ENCODE measurements at places on chromosomes 1 and 21.
A peak's percentile ranks its signal among the peaks of the same experiment; 100 is the strongest.

GRCh38 chr1:226506921-226507320 lies 41.6 kb upstream of the STUM start:
- no peak for DNase-seq

- no peak for DNase-seq
Measured at GRCh38 chr1:215166886-215167285, 84.3 kb downstream of the KCNK2 start.

DNA sequence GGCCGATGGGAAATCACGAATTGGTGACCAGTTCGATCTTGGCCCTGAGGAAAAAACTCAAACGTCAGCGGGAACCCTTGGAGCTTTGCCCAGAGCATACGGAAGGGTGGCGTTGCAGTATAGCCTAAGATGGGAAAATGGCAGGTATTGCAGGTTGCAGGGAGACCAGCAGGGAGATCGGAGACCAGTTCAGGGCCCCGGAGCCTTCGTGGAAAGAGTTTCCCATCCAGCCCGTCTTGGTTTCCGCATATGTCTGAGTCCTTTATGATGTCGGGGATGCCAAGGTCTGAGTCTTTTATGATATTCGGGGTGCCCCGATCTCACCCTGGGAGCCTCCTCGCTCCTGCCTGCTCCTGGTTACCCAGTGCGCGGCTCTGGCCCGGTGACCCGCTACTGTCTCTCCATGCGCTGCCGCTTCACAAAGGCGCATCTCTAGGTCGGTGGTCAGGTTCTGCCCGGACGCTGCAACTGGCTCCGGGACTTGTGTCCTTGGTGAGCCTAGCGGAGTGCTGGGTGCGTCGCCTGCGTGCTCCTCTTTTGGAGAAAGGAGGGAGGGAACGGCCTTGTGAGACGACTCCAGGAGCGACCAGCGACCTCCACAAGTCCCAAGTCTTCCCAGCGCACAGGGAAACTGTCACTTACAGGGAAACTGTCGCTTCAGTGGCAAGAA lies 94.2 kb downstream of the PRKAB2 start:
- no peak for DNase-seq

DNA sequence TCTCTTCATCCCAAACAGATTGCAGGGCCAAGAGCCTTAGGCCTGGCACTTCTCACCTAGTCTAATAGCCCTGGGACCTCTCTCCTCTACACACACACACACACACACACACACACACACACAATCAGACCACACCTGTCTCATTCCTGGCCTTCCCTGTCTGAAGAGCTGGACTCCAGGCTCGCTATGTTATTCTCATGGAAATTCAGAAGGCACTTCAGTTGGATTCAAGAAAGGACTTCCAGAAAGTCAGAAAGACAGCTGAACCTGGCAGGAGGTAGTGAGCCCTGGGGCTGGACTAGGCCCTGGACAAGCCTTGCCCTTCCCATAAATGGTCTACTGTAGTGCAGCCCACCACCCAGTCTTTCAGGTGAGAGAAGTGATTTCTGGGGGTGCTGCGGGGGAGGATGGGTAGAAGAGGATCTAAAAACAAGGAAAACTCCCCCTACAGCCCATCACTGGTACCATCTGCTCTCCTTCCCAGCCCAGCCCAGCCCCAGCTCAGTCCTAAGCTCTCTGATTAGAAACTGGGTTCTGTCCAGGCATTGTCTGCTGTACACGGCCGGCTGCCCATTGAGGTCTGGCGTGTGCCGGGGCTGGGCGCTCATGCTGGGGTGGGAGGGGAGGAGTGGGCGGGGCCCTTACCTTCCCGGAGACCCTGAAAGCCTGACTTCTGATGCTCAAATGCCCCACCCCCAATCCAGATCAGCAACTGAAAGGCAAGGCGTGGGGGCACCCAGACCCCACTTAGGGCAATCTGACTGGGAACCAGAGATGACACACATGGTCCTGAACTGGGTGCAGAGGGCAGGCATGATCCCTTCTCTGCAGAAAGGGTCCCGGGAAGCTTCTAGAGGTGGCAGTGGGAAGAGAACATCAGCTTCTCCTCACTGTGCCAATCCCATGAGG lies 2.5 kb downstream of the KIF21B start:
- DNase-seq: no peak

DNA sequence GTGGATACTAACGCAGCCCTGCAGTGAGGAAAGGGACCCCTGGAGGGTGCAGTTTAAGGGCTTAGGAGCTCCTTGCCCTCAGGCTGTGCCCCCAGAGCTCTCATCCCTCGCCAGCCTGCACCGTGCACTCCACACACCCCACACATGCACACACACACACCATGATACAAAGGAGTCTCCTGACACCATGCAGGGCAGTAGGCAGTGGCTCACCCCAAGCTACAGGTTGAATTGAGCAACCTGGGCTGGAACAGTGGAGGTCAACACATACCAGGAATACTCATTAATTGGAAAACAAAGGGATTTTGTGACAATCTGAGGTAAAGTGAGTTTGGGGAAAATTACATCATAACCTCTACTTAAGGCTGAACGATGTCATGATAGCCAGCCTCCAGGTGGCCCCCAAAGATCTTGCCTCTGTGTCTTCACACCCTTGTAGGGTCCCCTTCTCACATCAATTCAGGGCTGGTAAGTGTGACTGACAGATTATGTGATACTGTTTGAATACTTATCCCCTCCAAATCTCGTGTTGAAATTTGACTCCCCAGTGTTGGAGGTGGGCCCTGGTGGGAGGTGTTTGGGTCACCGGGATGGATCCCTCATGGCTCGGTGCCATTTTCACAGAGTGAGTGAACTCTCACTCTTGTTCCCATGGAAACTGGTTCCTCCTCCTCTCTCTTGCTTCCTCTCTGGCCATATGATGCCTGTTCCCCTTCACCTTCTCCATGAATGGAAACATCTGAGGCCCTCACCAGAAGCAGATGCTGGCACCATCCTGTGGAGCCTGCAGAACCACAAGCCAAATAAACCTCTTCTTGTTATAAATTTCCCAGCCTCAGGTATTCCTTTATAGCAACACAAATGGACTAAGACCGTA lies 111.0 kb upstream of the RAB4A start:
- no peak for DNase-seq

DNA sequence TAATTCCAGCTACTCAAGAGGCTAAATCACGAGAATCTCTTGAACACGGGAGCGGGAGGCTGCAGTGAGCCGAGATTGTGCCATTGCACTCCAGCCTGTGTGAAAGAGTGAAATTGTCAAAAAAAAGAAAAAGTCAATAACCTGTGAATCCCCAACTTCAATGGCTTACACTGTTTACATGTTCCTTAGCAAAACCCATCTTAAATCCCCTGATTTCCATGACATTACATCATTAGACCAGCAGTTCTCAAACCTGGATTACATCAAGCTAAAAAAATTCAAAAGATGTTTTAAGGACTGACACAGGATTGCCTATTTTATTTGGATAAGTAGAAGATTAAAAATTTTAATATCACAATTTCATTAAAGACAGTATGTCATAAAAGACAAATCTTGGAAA lies 12.4 kb downstream of the GPBP1L1 start:
- DNase-seq: no peak

DNA sequence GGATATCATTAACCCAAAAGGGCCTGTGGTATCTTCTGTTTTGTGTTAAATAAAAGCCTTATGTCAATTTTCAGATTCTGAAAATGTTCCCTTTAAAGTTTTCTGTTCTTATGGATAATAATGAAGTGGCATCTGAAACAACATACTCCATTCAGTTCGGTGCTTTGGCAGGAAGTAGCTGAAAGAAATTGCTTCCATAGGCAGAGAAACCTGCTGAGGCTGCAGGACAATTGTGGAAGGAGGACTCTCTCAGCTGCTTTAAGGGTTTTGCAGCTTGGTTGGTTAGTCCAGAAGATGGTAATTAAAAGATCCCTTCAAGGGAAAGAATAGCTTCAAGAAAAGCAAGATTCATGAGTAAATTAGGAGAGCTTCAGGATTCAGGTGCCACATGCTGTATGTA lies 30.5 kb upstream of the NRIP1 start:
- no peak for DNase-seq

DNA sequence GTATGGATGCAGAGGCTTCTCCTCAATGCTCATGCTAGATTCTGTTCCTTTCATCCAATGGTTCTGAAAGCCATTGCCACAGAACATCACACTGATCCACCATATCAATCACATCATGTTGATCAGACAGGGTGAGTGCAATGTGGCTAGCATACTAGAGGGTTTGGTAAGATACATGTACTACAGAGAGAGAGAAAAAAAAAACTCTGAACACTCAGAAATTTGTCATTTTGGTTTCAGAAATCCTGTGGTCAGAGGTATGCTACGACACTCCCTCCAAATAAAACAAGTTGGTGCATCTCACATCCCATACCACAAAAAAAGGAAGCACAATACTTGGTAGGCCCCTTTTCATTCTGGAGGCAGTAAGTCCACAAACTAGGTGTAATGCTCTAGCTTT lies 35.4 kb downstream of the OR10J1 start:
- DNase-seq: no peak

- no peak for DNase-seq
Measured at GRCh38 chr1:201914456-201915235, 25.9 kb downstream of the SHISA4 start.

GRCh38 chr1:6454856-6455751 lies 10.9 kb downstream of the TNFRSF25 start:
- no peak for DNase-seq

GRCh38 chr1:103024051-103024450 lies 84.3 kb downstream of the COL11A1 start:
- DNase-seq: no peak

DNA sequence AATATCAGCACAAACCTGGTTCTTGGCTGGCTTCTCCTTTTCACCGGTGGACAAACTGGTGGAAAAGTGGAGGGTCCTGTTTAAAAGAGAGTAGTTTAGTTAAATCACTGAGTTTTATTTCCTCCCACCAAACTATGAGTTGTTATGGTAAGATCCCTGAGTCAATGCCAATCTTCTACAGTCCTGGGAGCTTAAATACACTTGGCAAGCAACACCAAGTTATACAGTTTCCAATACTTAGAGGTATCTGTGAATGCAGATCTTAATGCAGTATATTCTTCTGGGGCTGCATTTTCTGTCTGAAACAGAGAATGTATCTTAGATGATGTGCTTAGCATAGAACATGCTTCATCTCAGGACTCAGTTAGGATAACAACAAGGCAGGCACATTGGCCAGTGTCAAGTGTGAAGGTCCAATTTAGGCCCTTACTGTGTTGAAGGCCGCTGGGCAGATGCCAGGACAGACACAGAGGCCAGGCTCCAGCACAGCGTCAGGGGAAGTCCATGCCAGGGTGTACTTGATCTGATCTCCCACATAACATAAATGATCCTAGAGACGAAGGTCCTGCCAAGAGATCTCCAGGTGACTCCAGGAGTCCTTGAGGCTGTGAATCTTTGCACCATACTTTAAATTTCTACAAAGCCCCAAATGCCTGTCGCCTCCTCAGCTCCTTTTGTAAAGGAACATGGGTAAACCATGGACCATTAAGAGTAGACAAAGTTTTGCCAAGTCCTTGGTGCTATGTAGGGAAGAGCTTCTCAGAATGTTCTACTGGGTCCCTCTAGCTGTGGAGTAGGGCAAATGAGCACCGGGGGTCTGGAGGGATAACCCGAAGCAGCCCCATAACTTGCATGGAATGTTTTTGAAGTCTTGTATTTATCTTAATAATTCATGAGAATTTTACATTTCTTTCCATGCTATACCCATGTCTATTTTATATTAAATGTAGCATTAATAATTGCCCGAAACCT lies 76.8 kb downstream of the KCNJ15 start:
- DNase-seq: no peak

- no peak for DNase-seq
Measured at GRCh38 chr1:98045767-98046641, 125.2 kb upstream of the DPYD start.

- no peak for DNase-seq
Measured at GRCh38 chr1:177817937-177818875, 151.7 kb downstream of the SEC16B start.

GRCh38 chr1:40736085-40736531 lies 44.6 kb downstream of the NFYC start:
- no peak for DNase-seq

GRCh38 chr1:10738061-10739058 lies 58.1 kb downstream of the CASZ1 start:
- DNase-seq: no peak

DNA sequence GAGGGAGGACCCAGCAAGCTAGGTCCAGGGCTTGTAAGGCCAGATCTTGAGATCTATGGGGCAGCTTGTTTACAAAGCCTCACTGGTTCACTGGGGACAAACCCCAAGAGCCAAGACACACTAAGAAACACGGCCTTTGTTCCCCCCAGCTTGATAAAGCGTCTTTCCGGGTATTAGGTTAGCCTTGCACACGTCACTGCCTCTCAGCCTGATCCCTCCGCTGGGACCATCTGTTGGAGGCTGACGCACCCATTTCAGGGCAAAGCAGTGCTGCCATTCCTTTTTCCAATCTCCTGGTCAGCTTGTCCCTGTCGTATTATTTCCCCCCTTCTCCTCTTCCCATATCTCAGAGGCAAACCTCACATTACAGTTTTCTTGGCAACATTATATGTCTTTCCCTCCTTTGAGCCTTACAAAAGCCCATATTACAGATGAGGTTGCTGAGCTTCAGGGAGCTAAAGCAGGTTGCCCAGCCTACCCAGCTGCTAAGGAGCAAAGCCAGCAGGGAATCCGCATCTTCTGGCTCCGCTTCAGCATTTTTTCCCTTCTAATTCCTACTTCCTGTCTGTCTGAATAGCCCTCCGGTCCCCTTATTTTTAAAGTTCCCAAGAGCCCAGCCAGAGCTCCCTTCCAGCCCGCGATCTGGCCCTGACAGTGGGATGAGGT lies 4.1 kb downstream of the HEYL start:
- DNase-seq: no peak

GRCh38 chr1:78141531-78142231 lies 95.9 kb downstream of the GIPC2 start:
- DNase-seq: no peak

DNA sequence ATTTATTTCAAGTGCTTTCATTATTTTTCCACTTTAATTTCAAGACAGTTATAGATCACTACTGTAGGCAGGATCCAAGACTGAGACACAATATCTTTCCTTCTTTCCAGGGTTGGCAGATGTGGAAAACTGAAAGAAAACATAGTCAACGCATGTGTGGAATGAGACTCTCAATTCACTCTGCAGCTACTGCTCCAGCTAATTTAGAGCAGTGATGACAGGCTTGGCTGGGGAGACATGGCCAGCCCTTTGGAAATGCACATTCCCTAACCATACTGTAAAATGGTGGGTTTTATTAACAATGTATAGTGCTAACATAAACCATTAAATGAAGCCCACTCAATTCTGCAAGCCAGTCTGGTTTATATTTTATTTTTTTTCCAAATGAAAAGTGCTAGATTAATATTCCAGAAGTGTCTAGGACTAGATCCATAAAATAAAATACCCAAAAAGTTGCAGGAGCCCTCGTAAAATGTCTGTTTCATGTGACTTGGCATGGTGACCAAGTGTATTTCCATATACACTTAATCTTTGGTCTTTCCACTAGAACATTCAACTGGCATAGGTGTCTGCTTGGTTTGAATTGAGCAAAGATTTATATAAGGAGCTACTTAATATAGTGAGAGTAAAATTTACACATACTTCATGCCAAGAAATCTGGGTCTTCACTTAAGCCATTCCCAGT lies 32.9 kb downstream of the COL11A1 start:
- DNase-seq: peak; percentile 59

GRCh38 chr1:35576061-35576765 lies 3.1 kb downstream of the TFAP2E start:
- DNase-seq: no peak

All from muscle of arm (tissue), 14 donors.